ENCODE measurements at places on chromosomes 2 and 18.

GRCh38 chr2:83280391-83280790 lies 1178.7 kb downstream of the SUCLG1 start:
- DNase-seq, result no peak

GRCh38 chr2:27897717-27898116 lies 7.2 kb downstream of the BABAM2 start:
- no peak for DNase-seq

GRCh38 chr2:180012523-180012922 lies 5.4 kb upstream of the CWC22 start:
- no peak for DNase-seq

GRCh38 chr2:219648176-219648575 lies 20.7 kb downstream of the SLC4A3 start:
- no peak for DNase-seq

GRCh38 chr2:43469713-43470112 lies 126.1 kb downstream of the THADA start:
- no peak for DNase-seq

DNA sequence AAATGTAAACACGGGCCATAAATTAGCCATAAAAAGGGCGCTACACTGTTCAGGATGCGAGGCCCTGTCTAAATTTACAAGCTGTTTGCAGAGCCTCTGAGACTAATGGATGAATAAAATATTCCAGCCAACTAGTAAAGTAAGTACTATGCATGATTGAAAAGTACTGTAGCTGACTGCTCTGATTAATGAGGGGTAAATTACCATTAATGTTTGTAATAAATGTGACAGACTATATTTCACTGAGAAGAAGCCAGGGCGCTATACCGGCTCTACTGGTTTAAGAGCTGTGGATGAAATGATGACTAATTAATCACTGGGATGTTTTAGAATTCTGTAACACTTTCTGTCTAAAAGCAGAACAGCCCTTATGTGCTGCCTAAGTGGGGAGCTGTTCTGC lies 54.3 kb upstream of the RGPD4 start:
- no peak for DNase-seq

- no peak for DNase-seq
Measured at GRCh38 chr2:39510140-39510539, 73.1 kb upstream of the MAP4K3 start.

DNA sequence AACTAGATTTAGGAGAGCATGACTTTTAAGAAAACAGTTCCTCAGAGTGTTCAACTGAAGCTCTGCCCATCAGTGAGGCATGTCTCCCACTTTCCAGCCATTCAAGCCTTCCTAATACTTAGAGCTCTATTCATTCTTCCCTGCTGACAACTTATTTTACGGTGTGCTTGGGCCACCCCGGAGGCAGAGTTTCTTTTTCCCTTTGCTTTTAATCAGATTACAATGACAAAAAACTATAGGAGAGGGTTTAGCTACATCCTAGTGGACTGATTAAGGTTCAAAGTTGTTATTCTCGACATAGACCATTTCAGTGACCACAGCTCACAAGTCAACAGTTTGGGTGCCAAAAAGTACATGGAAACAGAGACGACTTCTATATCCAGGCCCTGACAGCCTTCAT lies 167.8 kb upstream of the TRIB2 start:
- DNase-seq, result no peak

GRCh38 chr2:202910698-202911097 lies 775 bp downstream of the WDR12 start:
- no peak for DNase-seq

- DNase-seq, result no peak
Measured at GRCh38 chr2:225041207-225041850, 939 bp downstream of the DOCK10 start.

GRCh38 chr2:176092270-176093144 lies at the start of gene HOXD13:
Gene HOXD13 (plus strand): TSS chr2:176092721. CDS start chr2:176092891, 170 bp downstream.
- DNase-seq, result peak; percentile 9

DNA sequence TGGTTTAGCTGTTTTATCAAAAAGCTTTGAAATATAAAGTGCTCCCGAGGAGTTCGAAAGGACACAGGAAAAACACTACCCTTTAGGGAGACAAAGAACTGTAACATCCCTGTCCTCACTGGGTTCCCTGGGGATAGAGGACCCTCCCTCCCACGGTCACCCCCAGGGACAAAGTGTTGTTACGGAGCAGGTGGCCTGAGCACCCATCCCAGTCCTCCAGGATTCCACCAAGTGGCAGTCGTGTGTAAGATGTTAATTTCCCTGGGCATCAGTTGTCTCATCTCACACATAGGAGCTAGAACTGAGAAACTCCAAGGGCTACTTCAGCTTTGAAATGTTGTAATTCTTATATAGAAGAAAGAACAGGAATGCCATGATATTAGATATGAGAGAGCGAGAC lies 137.7 kb downstream of the ALK start:
- DNase-seq, result no peak

- DNase-seq, result no peak
Measured at GRCh38 chr2:47905386-47906156, 727 bp downstream of the FBXO11 start.

DNA sequence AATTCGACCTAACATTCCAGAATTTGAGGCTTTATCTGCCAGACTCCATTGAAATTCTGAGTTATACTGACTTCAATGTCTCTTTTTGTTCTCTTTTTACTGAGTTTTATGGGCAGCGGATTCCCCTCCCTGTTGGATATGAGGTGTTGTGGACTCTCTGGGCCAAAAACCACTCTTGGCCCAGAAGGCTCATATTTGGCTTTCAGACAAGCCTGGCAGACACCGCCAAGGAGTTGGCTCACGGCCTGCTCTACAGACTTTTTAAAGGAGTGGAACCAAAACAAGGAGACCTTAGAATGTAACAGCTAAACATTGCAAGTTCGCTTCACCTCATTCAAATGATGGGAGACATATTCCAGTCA lies 206.4 kb upstream of the NCKAP5 start:
- no peak for DNase-seq

DNA sequence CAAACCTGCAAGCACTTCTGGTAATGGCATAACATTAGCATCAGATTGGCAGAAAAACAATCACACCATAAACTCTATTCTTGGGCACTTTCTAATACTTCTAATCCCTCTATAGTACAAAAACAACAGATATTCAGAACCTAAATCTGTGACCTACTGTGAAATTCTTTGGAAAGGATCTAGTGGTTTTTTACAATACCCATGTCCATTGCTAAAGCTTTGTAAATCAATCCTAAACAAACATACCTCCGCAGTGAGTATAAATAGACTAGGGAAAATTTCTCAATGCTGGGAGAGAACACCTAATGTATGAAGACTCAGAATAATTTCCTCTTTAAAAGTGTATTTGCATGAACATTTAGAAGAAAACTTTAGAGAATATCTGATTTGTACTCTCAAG lies 1098.5 kb upstream of the DDX18 start:
- DNase-seq, result no peak

DNA sequence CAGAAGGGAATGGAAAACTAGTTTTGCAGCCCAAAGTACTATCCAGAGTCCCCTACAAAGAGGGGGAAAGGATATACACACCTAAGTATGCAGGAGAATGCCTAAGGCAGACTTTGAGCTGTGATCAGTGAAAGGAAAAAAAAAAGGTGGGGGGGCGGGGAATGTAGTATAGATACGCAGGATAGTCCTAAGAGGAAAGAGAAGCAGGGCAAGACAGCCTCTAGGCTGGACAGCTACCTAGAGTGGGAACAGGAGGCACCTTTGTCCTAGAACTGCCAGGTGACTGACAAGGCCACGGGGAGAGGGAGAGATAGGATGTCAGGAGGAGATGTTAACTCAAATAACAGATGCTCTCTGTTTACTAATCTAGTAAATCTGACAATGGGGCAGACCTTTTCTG lies 6.0 kb downstream of the REEP1 start:
- no peak for DNase-seq

GRCh38 chr2:171399292-171399691 lies 34.5 kb downstream of the METTL8 start:
- no peak for DNase-seq

DNA sequence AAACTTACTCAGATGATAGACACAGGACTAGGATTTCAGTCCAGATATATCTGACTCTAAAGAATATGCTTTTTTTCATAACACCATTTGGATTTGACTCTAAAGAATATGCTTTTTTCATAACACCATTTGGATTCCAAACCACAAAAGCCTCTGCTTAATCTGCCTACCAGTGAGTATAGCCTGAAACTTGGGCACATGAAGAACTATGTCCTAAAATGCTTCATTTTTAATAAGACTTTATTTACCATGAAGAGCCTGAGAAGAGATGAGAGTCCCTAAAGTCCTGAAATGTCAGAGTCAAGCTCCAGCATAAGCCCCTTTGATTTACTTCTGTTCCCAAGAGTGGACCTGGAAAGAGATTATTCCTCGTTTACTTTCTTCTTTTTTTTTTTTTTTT lies 54.5 kb upstream of the STPG4 start:
- DNase-seq, result no peak

DNA sequence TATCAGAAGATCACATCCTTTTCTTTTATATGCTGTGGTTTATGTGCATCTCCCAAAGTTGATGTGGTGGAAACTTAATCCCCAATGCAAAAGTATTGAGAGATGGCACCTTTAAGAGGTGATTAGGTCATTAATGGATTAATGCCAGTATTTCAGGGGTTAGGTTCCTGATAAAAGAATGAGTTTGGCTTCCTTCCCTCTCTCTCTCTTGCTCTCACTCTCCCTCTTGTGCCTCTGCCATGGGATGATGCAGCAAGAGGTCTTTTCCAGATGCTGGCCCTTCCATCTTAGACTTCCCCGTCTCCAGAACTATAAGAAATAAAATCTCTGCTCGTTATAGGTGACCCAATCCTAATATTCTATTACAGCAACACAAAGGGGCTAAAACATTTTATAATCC lies 85.0 kb downstream of the TTC27 start:
- DNase-seq, result peak; percentile 24

GRCh38 chr2:127169066-127169660 lies 50.9 kb downstream of the CYP27C1 start:
- no peak for DNase-seq

DNA sequence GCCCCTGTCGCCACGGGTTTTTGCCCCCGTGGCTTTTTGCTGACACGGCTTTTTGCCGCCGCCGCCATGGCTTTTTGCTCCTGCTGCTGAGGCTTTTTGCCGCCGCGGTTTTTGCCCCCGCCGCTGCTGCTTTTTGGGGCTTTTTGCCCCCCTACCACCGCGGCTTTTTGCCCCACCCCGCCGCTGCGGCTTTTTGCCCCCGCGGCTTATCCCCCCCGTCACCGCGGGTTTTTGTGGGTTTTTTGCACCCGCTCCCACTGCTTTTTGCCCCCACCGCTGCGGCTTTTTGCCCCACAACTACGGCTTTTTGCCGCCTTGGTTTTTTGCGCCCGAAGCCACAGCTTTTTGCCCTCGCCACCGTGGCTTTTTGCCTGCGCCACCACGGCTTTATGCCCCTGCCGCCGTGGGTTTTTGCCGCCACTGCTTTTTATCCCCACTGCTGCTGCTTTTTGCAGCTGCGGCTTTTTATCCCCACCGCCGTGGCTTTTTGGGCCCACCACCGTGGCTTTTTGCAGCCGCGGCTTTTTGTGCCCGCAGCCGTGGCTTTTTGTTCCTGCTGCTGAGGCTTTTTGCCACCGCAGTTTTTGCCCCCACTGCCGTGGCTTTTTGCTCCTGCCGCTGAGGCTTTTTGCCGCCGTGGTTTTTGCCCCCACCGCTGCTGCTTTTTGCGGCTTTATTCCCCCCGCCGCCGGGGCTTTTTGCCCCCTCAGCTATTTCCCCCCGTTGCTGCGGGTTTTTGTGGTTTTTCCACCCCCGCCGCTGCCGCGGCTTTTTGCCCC lies 2798.0 kb upstream of the TEKT4 start:
- DNase-seq, result no peak

DNA sequence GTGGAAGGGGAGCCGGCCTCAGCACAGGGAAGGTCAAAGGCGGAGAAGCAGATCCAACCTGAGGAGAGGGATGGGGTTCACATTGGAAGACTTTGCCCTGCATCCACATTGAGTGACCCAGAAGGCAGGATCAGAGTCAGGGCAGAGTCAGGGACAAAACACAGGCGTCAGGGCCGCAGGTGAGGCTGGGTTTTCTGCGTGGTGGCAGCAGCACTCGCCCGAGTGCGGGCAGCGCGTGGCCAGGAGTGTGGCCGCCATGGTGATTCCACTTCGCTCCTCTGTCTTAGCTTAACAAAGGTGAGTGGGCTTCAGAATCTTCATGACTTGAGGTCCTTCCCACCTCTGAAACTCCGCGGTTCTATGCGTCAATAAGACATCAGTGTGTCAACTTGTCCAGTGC lies 476.9 kb upstream of the SMIM21 start:
- no peak for DNase-seq

GRCh38 chr2:39099310-39099869 lies 21.5 kb downstream of the SOS1 start:
- no peak for DNase-seq

- DNase-seq, result peak; percentile 29
Measured at GRCh38 chr2:20411361-20411894, 35.4 kb upstream of the RHOB start.

DNA sequence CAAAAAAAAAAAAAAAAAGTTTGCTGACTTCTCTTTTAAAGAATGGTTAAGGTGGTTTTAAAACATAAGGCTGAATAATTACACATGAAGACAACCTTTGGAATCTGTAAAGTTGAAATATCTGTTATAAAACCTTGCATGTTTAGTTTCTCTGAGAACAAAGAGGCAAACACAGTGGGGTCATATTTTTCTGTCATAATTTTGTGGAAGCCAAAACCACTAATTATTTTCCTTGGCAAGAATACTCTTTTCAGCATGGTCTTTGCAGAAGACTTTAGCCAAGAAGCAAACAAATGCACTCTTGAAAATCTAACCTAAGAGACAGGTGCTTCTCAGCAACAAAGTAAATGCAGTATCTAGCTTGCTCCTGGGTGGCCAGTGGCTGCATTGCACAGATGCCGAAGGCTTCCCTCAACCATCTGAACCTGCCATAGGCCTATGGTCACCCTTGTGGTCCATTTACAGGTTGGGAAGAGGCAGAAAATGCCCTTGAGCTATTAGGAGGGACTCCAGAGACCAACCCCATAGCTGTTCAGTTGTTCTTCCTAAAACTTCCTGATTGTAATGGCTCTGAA lies 44.8 kb downstream of the ZAP70 start:
- DNase-seq, result no peak

GRCh38 chr18:13577781-13578180 lies 148.6 kb downstream of the FAM210A start:
- no peak for DNase-seq

DNA sequence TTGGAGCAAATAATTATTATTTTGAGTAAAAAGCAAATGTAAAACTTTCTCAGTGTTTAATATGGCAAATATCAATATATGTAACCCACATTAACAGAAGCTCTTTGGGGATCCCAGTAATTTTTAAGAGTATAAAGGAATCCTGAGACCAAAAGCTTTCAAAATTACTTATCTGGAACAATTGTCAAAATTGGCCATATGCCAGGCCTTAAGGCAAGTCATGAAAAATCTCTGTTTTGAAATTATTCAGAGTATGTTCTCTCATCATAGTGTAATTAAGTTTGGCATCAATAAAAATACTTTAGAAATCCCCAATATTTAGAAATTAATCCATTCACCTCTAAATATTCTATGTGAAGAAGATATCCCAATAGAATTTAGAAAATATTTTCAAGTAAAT lies 225.3 kb upstream of the ARL4C start:
- DNase-seq, result no peak

GRCh38 chr18:76374330-76375281 lies 120.4 kb downstream of the ZNF516 start:
- no peak for DNase-seq

- DNase-seq, result no peak
Measured at GRCh38 chr2:73977466-73977865, 7.2 kb upstream of the TET3 start.

- no peak for DNase-seq
Measured at GRCh38 chr2:10721396-10722251, at the start of gene ATP6V1C2. Gene ATP6V1C2 (plus strand): TSS chr2:10721630. CDS start chr2:10722850, 1,220 bp downstream.

GRCh38 chr2:169525434-169525833 lies 15.9 kb downstream of the KLHL41 start:
- DNase-seq, result no peak

Measured in DMS 273 treated with DMSO at 0.1 percent for 48 hours (cell line).